Amniotic epithelial cell (primary cell): ENCODE measurements at places on chromosomes 3 and 15.

- DNase-seq = no peak
Observed at GRCh38 chr15:31089368-31090047, 12.0 kb downstream of the TRPM1 start.

DNA sequence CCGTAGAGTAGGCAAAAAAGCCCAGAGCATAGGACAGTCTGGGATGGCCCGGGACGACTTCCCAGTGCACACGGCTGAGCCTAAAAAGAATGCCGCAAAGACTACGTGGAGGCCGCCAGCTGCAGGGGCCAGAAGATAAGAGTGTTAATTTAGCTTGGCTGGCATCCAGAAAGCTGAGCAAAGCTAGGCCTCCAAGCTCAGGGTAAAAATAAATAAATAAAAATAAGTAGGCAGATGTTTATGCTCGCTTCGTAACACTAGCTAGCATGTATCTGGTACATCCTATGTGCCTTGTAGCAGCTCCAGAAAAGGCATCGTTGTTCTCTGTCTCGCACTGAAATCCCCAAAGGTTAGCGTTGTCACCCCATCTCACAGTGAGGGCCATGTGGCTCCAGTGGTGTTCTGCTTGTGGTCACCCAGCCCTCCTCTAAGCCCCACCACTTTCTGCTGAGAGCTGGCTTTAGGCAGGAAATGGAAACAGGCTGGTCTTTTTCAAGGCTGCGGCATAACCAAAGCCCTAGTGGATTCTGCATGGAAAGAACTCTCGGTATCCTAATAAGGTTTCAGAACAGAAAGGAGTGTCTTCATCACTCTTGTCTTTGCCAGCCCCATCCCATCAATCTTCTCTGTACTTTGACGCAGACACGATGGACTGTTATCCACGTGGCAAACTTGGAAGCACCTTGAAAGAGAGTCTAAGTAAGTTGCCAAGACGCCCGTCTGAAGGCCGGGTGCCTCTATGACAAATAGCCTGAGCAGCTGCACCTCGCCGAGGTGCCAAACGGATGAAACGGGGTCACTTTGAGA lies 58.1 kb upstream of the MEF2A start:
- DNase-seq = peak; percentile 80

GRCh38 chr3:183468424-183468823 lies 40.0 kb upstream of the MCF2L2 start:
- peak; percentile 31 for DNase-seq

DNA sequence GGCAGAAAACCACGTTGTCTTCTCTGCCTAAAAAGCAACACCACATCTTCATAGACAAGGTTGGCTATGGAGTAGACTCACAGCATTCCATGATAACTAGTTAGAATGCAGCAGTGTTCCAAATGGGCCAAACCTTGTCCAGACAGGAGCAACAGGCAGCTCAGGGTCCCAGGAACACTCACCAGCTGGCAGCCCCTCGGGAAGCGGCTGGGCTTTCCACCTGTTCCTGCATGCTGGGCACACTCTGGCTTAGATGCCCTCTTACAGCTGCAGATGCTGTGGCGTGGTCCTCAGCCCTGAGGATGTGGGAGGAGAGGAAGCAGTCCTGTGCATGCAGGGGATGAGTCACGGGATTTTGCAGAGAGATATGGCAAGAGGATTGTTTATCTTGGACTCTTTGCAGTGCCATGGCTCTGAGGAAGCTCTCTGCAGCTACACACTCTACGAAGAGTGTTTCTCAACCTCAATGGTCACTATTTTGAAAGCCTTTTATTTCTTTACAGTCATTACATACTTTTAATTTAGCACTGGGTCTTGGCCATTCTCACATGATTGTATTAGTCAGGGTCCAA lies 11.3 kb downstream of the NRROS start:
- peak; percentile 99 for DNase-seq

GRCh38 chr3:107988460-107989175 lies 102.2 kb downstream of the CD47 start:
- DNase-seq = peak; percentile 26

DNA sequence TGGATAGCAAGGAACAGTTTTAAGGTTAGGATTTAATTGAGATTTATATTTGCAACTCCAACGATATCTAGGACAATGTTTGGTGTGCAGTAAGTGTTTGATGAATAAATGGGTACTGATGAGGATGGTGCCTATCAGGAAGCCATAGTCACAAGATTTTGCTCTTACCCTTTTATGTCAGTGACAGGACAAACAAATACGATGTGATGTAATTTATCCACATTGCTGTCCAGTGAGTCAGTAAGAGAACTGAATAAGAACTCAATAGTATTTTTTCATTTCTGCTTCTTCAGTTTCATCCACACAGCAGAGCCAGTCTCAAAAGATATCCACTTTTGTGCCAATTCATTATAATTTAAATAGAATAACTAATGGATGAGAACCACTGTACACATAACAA lies 18.5 kb downstream of the C3orf85 start:
- no peak for DNase-seq

GRCh38 chr3:190042558-190042957 lies 78.1 kb downstream of the P3H2 start:
- DNase-seq = no peak
